Heart left ventricle (tissue), 16 donors: ENCODE measurements at places on chromosomes 12 and 14. TPM values are rescaled to one million over a fixed set of nuclear protein-coding genes. Genes with fewer than 3 reads are reported as not detected.

MYF5 gene
- not detected for total RNA-seq

RHOJ gene
- total RNA-seq, result 8.5 TPM

KIF5A gene
- total RNA-seq, result 0.20 TPM

PKP2 gene
- 465 TPM for total RNA-seq

FOXG1 gene
- not detected for total RNA-seq

GNS gene
- total RNA-seq, result 111 TPM

LRP1-AS gene
- not detected for total RNA-seq

SOAT2 gene
- total RNA-seq, result not detected

- DNase-seq, result no peak
Measured at GRCh38 chr14:67311868-67312267, 47.7 kb downstream of the ATP6V1D start.

DNA sequence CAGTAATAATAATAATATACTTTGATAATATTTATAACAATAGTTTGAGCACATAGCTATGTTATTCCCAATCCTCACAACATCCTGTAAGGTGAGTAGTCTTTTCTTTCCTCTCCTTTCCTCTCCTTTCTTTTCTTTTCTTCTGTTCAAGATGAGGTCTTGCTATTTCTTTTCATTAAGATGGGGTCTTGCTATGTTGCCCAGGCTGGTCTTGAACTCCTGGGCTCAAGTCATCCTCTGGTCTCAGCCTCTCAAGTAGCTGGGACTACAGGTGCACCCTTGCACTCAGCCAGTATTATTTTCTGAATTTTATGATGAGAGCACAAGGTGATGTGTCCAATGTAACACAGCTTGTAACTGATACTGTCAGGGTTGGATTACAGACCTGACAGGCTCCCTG lies 134.6 kb downstream of the OTOGL start:
- no peak for DNase-seq

DNA sequence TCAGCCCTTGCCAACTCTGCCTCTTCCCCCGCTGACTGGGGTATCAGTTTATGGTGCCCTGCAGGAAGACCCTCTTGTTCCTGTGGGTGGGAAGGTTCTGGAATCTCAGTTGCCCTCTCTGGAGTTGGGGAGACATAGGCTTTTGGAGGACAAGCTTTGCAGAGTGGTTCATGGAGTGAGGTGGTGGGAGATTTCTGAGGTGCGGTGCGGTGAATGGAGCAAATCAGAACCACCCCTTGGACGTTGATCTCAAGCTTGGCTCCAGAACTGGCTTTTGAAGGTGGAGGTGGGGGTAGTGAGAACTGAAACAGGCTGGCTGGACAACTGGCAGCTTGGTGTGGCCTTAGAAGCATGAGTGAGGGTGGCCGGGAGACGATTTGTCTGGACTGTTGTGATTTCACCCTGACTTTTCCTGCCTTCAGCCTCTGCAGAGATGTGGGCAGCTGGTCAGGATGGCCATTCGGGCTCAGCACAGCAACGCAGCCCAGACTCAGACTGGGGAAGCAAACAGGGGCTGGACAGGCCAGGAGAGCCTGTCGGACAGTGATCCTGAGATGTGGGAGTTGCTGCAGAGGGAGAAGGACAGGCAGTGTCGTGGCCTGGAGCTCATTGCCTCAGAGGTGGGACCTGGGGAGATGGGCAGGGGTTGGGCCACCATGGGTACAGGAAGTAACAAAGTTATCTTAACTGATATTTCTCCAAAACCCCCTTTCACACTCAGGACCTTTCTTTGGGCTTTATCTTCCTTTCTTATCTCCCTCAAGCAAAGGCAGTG lies 1.1 kb downstream of the SHMT2 start:
- DNase-seq, result no peak

DNA sequence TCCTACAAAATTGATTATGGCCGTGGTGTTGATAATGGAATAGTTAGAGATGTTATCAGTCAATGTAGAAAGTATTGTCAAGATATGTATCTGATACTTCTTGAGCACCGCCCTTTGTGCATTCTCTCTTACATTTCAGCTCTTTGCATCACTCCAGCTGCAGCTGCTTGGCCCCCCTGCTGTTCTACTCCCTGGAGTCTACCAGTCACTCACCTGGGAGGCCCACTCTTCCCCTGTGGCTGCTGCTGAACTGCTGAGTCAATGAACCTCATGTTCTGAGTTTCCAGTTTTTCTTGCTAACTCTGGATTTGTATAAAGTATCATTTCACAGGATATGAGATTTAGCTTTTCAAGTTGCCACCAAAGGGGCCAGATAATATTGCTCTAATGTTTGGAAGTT lies 312.8 kb upstream of the SLC16A7 start:
- DNase-seq, result no peak

- no peak for DNase-seq
Measured at GRCh38 chr14:51540364-51540763, 111.3 kb upstream of the FRMD6 start.

DNA sequence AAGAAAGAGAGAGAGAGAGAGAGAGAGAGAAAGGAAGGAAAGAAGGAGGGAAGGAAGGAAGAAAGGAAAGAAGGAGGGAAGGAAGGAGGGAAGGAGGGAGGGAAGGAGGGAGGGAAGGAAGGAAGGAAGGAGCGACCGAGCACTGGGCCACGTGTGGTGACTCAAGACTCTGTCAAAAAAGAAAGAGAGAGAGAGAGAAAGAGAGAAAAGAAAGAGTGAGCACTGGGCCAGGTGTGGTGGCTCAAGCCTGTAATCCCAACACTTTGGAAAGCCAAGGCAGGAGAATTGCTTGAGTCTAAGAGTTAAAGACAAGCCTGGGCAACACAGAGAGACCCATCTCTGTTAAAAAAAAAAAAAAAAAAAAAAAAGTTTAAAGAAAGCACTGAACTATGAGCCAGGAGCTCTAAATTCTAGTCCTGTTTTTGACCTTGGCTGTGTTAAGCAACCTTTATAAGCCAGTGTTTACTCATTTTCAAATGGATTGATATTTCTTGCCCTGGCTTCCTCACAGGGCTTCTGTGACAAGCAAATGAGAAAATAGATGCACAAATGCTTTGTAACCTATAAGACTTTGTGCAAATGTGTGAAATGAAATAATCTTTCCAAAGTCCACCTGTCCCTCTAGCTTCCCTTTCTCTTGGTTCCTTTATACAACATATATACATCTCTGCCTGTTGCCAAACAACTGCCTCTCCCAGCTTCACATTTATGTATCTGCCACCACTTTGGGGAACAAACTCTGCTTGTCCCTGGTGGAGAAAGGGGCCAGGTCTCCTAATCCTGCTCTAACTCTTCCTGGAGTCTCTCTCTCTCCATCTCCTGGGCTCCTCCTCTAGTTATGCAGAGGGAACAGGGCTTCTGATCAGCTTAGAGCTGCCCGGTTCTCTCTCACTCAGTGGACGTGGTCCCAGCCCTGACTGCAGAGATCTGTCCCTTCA lies 16.1 kb upstream of the PLEKHG6 start:
- no peak for DNase-seq

DNA sequence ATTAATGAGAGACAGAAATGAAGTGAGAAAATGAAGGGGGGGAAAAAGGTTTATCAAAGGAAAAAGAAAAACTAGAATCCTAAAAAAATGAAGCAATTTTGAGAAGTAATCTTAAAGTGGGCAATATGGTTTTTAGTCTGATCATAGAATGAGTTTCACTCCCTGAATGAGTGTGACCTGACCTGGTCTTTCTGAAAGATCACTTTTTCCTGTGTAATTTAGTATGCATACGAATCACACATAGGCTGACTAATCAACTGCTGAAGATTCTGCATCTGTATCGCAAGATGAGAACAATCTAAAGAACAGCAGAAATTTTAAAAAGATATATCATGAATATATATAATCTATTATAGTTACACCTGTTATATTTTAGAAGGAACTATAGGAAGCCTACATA lies 11.3 kb downstream of the GNPTAB start:
- DNase-seq, result no peak

- no peak for DNase-seq
Measured at GRCh38 chr14:70052990-70053389, 135.8 kb downstream of the SLC8A3 start.
